ENCODE measurements at places on chromosomes 6 and 20.
A peak's percentile ranks its signal among the peaks of the same experiment; 100 is the strongest.

DNA sequence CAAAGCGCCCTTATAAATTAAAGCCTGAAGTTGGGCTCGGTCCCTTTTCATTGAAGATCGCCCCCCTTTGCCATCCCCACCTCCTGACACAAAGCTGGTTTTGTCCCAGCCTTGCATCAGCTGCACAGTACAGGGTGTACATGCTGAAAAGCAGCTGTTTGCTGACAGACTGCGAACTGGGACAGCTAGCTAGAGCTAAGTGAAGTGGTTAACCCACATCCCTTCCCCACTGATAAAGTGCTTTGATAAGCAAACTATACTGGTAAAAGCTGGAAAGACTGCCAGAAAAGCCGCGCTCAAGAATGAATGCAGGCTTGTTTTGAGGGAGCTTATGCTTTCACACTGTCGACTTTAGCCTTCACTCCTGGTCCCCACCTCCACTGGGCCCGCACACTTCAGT, 207.3 kb downstream of the GMDS start:
- no peak for DNase-seq

- DNase-seq = no peak
These were observed 374.1 kb downstream of the CD109 start for GRCh38 chr6:74070091-74070490.

DNA sequence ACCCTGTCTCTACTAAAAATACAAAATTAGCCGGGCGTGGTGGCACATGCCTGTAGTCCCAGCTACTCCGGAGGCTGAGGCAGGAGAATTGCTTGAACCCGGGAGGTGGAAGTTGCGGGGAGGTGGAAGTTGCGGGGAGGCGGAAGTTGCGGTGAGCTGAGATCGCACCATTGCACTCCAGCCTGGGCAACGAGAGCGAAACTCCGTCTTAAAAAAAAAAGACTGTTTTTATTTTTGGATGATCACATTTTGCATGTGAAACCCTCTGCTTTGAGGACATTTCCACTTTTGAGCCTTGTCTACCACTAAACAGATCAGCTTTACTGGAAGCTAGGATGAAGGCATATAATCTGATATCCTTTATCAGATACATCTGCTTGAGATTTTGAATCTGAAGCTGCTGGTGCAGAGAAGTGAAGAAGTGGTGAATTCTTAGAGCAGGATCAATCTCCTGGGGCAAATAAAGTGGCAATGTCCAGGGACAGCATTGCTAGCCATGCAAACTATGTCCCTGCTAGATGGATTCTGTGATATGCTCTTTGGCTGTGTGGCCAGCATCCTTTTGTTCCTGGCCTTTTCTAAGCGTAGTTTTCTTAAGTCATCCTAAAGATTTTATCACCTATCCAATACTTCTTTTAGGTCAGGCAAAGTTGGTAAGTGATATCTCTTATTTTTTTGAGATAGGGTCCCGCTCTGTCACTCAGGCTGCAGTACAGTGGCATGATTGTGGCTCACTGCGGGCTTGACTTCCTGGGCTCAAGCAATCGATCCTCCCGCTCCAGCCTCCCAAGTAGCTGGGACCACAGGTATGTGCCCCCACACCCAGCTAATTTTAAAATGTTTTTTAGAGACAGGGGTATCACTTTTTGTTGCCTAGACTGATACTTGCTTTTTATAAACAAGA, 23.3 kb downstream of the RBL1 start:
- DNase-seq = no peak

DNA sequence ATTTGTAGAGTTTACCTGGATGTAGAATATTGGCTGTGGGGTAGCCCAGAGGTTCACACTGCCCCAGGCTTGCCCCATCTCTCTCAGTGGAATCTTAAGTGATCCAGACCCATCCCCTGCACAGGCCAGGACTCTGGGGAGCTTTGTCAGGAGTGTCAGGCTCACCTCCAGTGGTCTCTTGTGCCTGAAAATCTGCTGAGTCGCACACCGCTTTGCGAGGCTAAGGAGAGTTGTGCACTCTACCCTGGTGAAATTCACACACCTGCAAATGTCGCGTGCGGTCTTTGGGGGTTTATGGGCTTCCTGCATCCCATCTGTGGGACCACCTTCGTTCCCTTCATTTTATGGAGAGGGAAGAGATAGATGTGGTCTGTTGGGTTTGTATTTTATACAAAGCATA, 63.6 kb upstream of the KIF25 start:
- DNase-seq = no peak

- DNase-seq = no peak
These were observed 214.7 kb downstream of the PAX1 start for GRCh38 chr20:21920211-21920610.

DNA sequence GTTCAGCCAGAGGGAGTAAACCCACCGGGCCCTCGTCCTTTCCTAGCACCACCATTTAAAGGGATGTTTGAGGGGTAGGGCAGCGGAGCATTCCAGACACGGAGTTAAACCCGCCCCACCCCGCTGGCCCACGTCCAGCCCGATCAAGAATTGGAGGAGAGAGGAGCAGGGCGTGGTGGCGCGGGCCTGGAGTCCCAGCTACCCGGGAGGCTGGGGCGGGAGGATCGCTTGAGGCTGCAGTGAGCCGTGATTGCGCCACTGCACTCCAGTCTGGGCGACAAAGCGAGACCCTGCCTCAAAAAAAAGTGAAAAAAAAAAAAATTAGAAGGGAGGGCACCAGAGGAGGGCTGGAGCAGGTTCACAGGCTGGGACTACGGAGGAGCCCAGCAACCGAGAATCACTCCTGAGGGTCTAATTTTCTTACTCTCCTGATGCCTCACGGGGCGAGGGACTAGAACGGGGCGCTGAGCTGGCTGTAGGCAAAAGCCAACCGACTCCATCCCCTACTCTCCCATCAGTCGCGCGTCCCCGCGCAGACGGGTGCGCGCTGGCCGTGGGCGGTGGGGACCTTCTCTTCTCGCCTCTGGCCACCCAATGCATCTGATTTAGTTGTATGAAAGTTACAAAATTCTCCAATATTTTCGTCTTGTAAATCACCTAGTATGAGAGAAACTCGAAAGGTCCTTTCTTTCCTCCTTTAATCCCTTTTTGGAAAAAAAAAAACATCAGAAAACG, 6.1 kb upstream of the HSPA1B start:
- DNase-seq = peak; percentile 74

- DNase-seq = no peak
These were observed 24.5 kb upstream of the COL19A1 start for GRCh38 chr6:69841862-69842261.

Data from hepatocyte (in vitro differentiated cells).